ENCODE measurements at places on chromosomes 12 and 14.

GRCh38 chr12:31832740-31833729 is 104.2 kb upstream of the AMN1 start:
- DNase-seq = no peak
- H3K4me3 ChIP-seq = no peak overlapping the region
- no peaks in the 10 kb centered on the region for H3K36me3 ChIP-seq
- no peaks in the 10 kb centered on the region for H3K27me3 ChIP-seq
- no peak overlapping the region for H3K27ac ChIP-seq

DNA sequence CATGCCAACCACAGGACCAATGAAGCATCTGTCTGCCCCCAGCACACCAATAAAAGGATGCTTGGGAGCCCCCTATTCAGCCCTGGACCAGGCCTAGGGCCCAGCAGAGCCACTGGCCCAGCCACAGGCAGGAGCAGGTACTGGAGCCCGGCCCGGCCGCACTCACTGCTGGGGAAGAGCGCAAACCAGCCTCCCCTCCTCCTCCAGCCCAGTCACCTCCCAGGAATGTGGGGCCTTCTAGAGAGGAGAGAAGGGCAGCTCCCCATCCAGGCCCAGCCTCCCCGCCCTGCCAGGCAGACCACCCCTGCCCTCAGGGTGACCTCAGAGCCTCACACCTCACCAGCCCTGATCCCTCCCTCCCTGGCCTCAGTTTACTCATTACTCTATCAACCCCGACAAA is 56.2 kb downstream of the CCNK start:
- no peak overlapping the region for H3K4me3 ChIP-seq
- no peaks in the 10 kb centered on the region for H3K36me3 ChIP-seq
- no peak overlapping the region for H3K27ac ChIP-seq
- H3K4me1 ChIP-seq = peaks cover 14% of the 10 kb centered on the region
- no peak for DNase-seq

- no peak overlapping the region for H3K4me3 ChIP-seq
- H3K4me1 ChIP-seq = no peaks in the 10 kb centered on the region
- no peaks in the 10 kb centered on the region for H3K27me3 ChIP-seq
- H3K36me3 ChIP-seq = no peaks in the 10 kb centered on the region
- no peak overlapping the region for H3K27ac ChIP-seq
- no peak for DNase-seq
These were observed 32.8 kb upstream of the KLHL42 start for GRCh38 chr12:27747111-27747820.

DNA sequence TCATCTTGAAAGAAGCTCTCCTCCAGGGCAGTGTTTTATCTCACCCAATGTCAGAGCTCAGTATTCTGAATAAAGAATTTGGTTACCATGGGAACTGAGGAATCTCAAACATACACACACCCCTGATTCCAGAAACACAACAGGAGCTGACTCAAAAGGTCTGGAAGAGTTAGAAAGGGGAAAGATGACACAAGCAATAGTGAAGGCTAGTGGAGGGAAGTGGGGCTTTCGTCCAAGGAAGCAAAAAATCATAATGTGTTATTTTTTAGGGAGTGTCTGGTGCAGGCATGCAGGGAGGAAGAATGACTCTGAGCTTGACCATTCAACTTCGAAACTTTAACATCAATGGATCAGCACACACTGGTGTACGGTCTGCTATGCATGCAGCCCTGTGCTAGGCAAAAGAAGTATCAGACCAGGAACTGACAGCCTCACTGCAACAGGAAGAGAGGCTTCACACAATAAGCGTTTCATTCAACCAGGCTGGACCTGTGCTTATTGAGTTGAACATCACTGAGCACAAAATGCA is 20.3 kb downstream of the HEBP1 start:
- H3K4me3 ChIP-seq = no peak overlapping the region
- no peaks in the 10 kb centered on the region for H3K27me3 ChIP-seq
- H3K36me3 ChIP-seq = peaks cover 7% of the 10 kb centered on the region
- no peak overlapping the region for H3K27ac ChIP-seq
- H3K4me1 ChIP-seq = 0 out of 2 replicates have a peak, but pooled peaks cover 1% of the 10 kb centered on the region
- no peak for DNase-seq

- H3K4me3 ChIP-seq = no peak overlapping the region
- DNase-seq = no peak
- H3K36me3 ChIP-seq = no peaks in the 10 kb centered on the region
- no peaks in the 10 kb centered on the region for H3K27me3 ChIP-seq
These were observed 15.5 kb upstream of the ENDOU start for GRCh38 chr12:47740606-47741339.

DNA sequence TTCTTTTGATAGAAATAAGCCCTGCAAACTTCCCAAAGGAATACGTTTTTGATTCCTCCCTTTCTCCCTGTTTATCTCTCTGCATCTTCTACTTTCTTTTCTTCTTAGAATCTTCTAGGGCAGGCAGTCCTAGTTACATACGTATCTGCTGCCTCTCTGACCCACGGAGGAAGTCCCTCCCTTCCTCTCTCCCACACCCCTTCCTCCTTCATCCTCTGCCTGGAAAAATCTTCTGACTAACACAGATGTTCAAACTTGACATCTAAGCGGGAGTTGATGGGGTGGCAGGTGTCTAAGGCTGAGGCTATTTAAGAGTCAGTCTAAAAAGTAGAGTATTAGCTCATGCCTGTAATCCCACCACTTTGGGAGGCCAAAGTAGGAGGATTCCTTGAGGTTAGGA is 88.6 kb downstream of the MAP1LC3B2 start:
- peaks cover 1% of the 10 kb centered on the region for H3K4me1 ChIP-seq
- no peak for DNase-seq
- no peaks in the 10 kb centered on the region for H3K36me3 ChIP-seq
- no peak overlapping the region for H3K27ac ChIP-seq
- H3K27me3 ChIP-seq = no peaks in the 10 kb centered on the region

- H3K27me3 ChIP-seq = no peaks in the 10 kb centered on the region
- no peak overlapping the region for H3K4me3 ChIP-seq
- no peak for DNase-seq
- no peaks in the 10 kb centered on the region for H3K4me1 ChIP-seq
These were observed 73.6 kb downstream of the HECTD4 start for GRCh38 chr12:112308652-112309051.

DNA sequence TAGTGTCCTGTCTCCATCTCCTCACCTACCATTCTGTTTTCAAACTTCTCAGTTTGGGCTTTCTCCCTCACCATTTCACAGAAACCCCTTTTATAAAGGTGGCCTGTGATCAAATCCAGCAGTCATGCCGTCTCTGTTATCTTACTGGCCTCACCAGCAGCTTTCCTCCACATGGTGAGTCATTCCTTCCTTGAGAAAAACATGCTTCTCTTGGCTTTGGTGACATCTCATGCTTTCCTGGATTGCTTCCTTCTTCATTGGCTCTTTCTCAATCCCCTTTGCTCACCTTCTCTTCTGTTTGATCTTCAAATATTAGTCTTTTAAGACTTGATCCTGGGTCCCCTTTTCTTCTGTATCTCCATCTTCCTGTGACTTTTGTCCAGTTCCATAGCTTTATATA is 164.9 kb downstream of the ANO4 start:
- no peak overlapping the region for H3K27ac ChIP-seq
- H3K27me3 ChIP-seq = no peaks in the 10 kb centered on the region
- H3K36me3 ChIP-seq = no peaks in the 10 kb centered on the region
- no peak for DNase-seq
- H3K4me1 ChIP-seq = peaks cover 8% of the 10 kb centered on the region

DNA sequence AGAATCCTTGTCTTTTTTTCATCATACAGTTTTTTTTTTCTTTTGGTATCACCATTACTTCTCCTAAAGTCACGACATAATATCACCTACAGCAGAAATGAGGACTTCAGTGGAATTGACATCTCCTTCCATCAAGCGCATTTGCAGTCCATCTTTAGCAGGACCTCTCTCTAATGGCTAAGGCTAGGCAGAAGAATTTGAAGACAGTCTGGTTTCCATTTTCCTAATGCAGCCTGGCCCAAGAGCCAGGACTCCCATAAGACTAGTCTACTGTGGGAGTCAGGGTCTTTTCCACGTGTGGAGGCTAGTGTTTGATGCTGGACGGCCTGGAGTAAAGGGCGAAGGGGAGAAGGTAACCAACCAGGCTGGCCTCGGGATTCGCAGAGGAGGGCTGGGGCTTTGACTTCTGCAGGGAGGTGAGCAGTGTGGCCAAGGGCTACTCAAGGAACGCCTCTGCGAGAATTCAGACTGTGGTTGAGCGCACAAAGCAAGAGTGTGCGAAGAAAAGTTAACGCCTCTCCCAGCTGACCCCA is 769 bp upstream of the ZNF740 start:
- H3K27ac ChIP-seq = no peak overlapping the region
- peak overlapping the region; percentile 75 for H3K4me3 ChIP-seq
- peaks cover 6% of the 10 kb centered on the region for H3K36me3 ChIP-seq
- peaks cover 10% of the 10 kb centered on the region for H3K27me3 ChIP-seq
- H3K4me1 ChIP-seq = no peaks in the 10 kb centered on the region

- no peaks in the 10 kb centered on the region for H3K4me1 ChIP-seq
- no peak overlapping the region for H3K4me3 ChIP-seq
- DNase-seq = peak; percentile 16
- no peaks in the 10 kb centered on the region for H3K27me3 ChIP-seq
These were observed 28.7 kb downstream of the NKX2-8 start for GRCh38 chr14:36553656-36554260.

Data from iPS DF 6.9 (cell line).